Pulmonary artery endothelial cell (primary cell): ENCODE measurements at places on chromosomes 6 and 20.

DNA sequence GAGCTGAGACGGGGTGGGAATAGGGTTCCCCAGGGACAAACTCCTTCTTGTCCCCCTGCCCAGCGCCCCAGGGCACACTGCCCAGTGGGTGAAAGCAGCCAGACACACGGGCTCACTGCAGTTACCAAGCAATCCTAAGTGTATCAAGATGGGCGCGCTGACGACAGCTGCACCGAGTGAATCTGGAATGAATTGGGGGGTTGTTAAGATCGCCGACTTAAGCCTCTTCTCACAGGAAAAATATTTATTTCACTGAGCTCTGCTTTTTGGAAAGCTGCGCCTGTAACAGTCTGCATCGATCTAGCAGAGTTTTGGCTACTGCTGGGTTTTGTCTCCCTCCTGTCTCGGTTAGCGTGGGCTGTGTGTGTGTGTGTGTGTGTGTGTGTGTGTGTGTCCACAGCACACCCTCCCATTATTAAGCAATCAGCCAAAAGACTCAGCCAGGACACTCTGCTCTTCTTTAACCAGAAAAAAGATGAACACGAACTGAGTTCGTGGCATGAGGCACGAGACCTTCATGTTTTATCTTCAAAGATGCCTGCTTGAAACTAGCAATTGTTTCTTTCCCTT lies 35.9 kb downstream of the RIPOR3 start:
- no peak for DNase-seq

GRCh38 chr6:402901-403658 lies 11.5 kb downstream of the IRF4 start:
- no peak for DNase-seq

- peak; percentile 29 for DNase-seq
Observed at GRCh38 chr6:5466281-5467136, 205.2 kb downstream of the FARS2 start.

- no peak for DNase-seq
Observed at GRCh38 chr6:50381099-50381415, 331.3 kb upstream of the DEFB112 start.

DNA sequence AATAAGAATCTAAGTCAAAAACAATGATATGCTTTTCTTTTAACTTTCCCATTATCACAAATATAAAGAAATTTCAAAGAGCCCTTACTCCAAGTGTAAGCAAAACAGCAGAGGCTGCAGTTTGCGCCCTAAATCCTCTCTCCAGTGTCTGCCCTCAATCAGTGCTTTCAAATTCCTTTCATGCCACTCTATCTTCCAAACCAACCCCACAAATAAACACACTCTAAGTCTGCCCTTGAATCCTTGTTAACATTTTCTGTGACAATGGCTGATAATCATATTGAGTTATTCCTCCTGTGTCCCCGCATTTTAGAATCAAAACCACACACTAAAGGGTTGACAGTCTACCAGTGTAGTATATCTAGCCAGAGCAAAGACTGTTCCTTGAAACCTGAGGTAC lies 317.9 kb upstream of the MARCKS start:
- DNase-seq: no peak
